Fibroblast of upper back skin (primary cell): ENCODE measurements at places on chromosomes 4 and X.

GRCh38 chrX:40303256-40304077, 205.7 kb upstream of the BCOR start:
- no peak for DNase-seq

- DNase-seq = peak; percentile 17
These were observed 624.3 kb upstream of the EPHA5 start for GRCh38 chr4:66294638-66295037.

GRCh38 chr4:100848841-100849240, 331.0 kb upstream of the EMCN start:
- DNase-seq = no peak

- DNase-seq = no peak
These were observed 67.5 kb upstream of the ATP8A1 start for GRCh38 chr4:42724451-42724850.

GRCh38 chr4:147837435-147837834, 105.5 kb downstream of the ARHGAP10 start:
- DNase-seq = no peak

DNA sequence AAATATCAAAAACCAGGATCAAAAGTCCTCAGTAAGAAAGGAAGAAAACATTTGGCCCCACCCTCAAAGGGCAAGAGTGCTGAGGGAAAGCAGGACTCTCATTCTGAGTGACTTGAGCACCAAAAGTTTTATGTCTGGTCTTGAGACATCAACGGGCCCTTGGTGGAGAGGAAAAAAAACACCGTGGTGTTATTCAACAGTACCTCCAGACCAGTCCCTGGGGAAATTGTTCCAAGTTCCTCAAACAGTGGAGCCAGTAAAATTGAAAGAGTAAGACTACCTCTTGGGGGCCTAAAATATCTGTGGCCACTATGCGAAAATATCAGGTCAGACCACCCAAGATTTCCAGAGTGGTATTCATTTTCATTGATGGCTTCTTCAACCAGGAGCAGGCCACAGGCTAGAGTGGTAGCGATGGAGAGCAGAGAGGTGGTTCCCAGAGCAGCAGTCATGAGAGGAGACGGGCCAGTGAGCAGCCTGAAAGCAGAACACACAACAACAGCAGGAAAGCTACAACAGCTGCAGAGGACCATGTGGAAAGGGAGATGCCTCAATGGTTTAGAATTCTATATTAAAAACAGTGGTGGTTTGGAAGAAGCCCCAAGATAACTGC, 63.7 kb upstream of the RPL34 start:
- no peak for DNase-seq

DNA sequence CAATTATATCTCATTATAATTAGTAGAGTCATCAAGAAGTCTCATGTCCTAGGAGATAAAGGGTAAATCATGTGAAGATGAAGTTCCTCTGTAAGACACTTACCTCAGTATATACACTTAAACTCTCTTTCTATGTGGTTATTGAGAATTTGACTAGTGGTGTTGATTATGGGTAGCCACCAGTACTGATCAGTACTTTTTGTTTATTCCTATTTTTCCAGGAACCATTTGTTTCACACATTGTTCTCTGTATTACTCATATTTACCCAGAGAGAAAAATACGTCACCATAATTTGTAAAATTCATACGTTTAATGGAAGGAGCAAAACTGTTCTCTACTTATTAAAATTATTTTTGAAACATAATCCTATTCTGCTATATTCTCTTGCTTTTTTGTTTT, 55.8 kb upstream of the PRDM8 start:
- no peak for DNase-seq

- DNase-seq = peak; percentile 93
These were observed 127.2 kb downstream of the ARHGEF9 start for GRCh38 chrX:63657821-63658220.

DNA sequence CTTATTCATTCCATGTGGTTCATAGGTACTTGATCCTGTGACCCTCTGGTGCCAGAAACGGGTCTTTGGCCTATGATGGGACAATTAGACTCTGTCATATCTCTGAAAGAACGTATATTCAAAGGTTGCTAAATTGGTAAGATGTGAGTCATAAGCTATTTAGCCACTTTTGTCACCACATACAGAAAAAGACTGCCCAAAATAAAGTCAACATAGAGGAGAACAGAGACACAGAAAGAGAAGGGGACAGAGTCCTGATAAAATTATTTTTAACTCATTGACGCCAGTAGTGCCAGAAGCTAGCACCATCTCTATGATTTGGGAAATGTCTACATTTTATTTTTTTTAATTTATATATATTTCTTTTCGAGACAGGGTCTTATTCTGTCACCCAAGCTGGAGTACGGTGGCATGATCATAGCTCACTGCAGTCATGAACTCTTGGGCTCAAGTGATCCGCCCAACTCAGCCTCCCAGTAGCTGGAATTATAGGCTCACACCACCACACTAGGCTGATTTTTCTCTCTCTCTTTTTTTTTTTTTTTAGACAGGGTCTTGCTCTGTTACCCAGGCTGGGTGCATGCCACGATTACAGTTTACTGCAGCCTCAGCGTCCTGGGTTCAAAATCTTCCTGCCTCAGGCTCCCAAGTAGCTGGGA, 92.1 kb upstream of the COX18 start:
- DNase-seq = no peak

DNA sequence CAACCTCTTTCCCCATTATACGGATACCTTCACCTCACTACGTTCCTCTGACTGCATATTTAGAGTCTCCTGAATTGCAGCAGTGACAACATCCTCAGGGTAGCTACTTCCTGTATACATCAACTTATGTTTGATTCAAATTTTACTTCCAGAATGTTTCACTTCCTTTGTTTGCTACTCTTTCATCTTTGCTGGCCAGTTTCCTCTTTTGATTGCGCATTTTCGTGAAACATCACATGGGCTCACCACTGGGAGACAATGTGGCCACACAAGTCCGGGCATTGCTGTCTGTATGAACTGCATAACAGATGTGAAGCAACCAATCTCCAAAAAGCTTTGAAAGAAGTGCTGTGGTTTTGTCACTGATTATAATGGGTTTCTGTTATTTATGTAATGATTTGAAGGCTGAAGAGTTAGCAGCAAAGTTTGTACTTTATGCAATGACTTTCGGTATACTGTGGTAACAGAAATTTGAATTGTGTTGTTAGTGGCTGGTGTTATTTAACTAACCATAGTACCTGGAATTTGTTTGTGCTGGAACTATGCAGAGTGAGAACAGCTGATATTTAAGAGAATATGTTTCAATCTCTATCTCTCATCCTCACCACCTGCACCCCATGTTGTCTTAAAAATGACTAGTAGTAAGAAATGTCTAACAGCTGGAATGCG, 7.4 kb downstream of the SNCA start:
- peak; percentile 21 for DNase-seq

DNA sequence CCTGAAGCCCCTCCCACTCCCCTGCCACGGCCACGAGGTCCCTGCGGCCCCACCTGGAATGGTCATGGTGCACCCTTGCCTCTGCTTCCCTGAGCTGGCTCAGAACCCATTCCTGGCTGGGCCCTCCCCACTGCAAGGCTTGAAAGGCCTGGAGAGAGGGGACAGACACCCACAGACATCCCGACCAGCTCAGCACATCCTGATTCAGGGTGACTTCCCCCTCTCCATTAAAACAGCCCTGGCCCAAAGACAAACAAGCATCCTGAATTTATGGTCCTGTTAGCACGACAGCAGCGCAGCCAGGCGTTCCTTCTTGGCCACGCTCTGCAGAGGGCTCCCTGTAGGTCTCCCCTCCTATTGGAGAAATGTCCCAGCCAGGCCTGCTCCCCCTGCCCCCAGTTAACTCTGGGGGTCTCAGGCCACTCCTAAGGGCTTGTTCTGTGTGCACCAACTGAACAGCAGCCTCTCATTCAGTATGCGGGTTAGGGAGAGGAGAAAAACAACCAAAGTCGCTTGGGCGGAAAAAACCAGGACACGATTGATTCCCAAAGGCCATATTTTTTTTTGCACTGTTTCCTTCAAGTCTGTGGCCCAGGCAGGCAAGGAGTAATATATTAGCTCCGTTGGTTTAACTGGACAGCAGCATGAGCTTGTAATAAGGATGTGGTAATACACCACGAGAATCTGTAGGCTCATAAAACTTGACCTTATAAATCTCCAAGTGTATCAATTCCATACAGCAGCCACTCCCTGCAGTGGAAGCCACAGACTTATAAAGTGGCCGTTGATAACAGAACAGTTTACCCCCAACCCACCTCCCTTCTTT, 106.7 kb upstream of the MSX1 start:
- peak; percentile 20 for DNase-seq

DNA sequence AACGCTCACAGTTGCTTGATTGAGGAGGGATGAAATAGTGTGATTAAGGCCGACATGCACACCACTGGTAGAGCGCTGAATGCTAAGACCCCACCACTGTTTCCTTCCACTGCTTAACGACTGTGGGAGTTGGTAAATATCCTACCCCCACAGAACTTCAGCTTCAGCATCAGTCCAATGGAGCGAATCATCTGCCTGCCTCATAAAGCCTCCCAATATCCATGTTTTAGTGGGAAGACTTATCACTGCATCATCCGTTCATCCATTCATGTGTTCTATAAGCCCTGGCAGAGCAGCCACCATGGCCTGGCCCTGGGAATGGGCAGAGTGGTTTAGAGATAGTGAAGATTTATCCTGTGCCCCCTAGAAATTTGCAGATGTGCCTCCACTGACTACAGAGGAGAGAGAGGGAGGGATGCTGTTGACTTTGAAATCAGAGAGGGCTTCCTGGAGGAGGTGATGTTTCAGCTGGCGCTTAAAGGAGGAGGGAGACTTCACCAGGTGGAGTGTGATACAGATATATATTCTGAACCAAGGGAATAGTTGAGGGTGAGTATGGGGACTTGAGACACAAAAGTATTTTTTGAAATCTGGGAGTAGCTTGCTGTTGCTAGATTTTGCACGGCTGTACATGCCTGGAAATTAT, 71.9 kb upstream of the STX18 start:
- DNase-seq = peak; percentile 37

DNA sequence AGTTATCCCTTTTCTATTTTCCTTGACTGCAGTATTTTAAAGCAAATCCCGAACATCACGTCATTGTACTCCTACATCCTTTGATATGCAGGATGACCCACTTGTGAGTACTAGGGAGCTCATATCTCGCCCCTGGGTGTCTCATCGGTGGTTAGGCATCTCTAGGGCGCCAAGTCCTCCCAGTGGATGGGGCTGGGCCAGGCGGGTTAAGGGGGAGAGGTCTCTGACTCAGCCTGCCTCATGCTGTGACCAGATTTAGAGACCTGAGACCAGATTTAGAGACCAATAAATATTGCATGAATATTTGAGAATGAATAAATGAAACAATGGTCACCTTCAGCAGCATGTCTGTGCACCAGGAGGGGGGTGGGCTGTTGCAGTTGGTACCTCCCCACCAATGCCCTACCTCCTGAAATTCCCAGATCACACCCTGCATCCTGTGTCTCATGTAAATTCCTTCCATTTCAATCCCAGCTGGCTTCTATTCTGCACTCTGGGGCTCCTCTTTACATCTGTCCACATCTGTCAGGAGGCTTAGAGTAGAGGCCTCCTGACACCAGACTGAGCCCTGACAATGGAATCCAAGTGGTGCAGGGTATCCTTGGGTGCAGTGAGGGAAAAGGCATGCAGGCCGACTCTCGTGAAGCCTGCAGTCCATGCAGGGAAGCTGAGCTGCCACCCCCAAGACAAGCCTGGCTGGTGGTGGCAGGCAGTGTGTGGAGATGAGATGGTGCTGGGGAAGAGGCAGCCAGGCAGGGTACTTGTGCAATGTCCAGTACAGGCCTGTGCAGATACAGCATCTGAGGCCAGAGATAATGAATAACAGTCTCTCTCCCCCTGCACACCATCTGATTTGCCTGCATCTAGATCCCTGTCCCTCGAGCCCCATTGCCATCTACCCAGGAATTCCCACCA, 5.2 kb downstream of the APLN start:
- DNase-seq = peak; percentile 26

DNA sequence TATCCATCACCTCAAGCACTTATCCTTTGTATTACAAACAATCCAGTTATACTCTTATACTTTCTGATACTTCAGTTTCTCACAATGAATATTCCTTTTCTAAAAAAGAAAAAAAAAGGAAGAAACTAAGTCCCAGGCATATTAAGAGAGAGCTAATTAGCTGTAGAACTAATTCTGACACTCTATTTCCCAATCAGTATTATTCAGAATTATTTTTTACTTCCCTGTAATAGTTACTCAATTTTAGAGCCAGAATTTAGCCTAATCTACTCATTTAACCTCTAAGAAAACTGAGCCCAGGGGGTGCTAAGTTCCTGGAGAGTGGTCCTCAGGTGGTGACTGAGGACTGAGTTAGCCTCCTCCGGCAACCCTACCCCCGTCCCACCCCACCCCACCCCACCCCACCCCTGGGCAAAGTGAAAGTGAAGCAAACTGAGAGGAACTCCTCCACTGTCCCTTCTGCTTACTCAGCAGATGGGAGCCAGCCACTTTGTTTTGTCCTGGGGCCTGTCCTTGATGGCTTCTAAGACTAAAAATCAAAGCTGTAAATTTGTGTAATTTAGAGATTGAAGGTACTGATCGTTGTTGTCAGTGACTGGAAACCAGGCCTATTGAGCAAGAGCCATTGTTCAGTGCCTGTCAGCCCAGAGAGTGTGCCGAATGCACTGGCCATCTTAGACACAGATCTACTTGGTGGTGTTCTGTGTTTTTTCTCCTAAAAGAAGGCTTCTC, 162.1 kb downstream of the CBR4 start:
- no peak for DNase-seq

DNA sequence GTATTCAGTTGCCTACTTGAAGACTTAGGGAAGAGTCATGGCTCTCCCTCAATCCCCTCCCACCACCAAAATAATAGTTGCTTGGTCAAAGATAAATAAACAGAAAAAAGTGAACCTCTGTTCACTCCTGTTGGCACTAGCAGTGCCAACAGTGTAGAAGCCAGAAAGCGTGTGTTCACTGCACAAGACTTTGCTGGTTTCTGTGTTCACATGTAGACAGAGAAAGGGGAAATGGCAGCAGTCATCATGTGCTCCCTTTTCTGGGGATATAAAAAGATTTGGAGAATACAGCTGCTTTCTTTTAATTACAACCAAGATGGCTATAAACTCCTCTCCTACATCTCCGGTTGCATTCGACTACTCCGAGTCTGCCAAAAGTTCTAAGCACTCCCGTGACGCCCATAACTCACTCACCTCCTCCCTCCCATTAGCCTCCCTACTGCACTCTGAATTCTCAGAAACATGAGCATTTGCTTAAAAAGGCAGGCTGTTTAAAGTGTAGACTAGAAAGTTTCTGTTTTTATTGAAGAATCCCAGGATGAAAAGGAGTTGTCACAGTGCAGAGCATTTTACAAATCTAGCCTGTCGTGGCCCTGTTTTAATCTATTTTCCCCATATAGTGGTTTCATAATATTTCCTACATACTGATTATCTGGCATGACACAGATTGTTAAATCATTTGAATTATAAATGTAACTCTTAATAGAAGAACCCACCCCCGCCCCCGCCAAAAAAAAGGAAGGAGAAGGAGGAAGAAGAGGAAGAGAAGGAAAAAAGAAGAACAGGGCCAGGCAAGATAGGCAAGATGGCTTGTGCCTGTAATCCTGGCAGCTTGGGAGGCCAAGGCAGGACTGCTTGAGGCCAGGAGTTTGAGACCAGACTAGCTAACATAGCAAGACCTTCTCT, 16.7 kb downstream of the LGI2 start:
- peak; percentile 39 for DNase-seq
